ENCODE measurements at places on chromosomes 6 and 20.

DNA sequence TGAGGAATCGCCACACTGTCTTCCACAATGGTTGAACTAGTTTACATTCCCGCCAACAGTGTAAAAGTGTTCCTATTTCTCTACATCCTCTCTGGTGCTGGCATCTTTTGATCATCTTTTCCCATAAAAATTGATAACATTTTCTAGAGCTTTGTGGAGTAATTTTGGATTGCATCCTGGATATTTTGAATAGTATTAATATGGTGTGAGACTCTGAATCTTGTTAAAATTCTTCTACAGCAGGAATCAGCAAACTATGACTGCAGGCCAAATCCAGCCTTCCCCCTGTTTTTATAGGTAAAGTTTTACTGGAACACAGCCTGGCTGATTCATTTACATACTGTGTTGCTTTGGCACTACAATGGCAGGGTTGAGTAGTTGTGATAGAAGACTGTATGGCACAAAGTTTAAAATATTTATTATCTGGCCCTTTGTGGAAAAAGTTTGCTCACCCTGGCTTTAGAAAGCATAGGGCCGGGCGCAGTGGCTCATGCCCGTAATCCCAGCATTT lies 15.0 kb upstream of the RNF8 start:
- no peak for DNase-seq

DNA sequence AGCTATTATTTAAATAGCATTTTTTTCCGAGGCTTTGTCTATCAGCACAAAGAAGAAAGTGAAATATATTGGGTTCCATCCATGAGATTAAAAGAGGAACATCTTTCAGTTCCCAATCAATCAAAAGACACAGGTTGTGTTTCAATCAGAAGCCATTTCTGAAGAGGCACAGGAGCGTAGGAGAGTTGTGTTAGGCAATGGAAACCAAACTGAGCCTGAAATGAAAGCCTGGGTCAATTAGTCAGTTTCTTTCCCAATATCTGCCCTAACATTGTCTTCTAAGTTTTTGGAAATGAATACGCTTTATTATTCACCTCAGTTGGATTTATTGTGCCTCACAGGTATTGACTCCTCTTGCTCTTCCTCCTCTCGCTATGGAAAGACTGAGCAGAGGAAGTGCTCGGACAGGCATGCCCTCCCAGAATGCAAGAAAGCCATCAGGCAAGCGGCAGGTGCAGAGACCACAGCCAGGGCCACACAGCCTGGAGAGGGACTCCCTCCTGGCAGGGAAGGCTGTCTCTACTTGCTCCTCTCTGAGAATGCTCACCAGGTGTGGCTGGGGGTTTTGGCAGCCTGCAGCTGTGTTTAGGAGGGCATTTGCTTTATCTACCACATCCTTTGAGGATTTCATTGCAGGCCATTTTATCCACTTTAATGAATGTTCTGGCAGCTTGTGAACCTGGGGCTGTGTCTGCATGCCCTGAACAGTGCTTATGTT lies 100.8 kb upstream of the NEDD9 start:
- DNase-seq, result no peak

DNA sequence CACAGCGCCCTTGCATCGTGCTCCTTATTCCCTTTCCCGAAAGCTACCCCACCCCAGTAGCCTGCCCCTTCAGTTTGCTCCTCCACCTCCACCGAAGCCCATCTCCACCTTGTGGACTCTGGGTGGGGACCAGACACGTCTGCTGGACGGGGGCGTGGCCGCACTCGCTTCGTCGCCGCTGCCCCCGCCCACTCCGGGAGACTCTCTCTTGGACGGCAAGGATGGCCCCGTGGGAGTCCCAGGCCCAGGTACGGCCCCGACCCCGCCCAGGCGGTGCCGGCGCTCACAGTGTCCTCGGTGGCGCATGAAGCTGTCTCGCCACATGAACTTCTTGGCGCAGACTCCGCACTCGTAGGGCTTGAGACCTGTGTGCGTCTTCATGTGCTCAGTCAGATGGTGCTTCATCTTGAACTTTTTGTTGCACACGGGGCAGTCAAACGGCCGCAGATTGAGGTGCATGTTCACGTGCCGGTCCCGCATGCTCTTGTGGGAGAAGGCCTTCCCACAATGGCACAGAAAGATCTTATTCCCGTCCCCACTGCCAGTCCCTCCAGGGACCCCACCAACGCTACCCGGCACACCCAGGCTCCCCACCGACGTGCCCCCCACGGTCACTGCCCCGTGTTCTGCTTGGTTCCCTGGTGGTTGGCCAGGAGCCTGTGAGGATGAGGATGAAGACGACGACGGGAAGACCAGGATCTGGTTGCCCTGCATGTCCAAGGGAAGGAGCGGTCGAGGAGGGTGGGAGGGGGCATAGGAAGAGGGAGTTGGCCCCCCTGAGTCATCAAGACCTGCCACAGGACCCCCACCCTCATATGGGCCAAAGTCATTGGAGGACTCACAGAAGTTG lies 1.3 kb upstream of the TAPBP start:
- DNase-seq, result no peak

DNA sequence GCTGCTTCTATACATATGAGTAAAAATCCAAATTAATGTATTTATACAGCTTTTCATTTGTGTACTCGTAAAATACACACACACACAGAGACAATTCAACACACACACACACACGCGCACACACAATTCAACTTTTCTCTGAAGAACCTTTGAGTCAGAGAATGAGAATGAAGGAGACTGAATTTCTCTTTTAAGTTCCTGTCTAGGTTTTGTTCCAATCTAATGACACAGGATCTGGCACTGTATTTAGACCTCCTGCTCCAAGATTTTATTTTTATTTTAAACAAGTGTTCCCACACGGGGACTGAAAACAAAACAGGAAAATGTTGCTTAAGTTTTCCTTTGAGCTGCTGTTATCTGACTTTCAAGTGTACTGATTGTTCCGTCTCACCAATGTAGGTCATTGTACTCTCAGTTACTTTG lies 250.8 kb downstream of the LAMA2 start:
- no peak for DNase-seq

GRCh38 chr20:64005394-64005793 lies 24.5 kb downstream of the PRPF6 start:
- DNase-seq, result no peak

GRCh38 chr20:44041001-44041400 lies 126.3 kb downstream of the TOX2 start:
- DNase-seq, result no peak

- no peak for DNase-seq
Measured at GRCh38 chr6:49933526-49933925, 30.4 kb downstream of the DEFB114 start.

GRCh38 chr6:26473758-26474438 lies 16.1 kb downstream of the BTN2A1 start:
- DNase-seq, result peak; percentile 83

- no peak for DNase-seq
Measured at GRCh38 chr6:169668203-169668847, 33.5 kb downstream of the WDR27 start.

- DNase-seq, result no peak
Measured at GRCh38 chr6:30754631-30755030, 10.3 kb upstream of the IER3 start.

DNA sequence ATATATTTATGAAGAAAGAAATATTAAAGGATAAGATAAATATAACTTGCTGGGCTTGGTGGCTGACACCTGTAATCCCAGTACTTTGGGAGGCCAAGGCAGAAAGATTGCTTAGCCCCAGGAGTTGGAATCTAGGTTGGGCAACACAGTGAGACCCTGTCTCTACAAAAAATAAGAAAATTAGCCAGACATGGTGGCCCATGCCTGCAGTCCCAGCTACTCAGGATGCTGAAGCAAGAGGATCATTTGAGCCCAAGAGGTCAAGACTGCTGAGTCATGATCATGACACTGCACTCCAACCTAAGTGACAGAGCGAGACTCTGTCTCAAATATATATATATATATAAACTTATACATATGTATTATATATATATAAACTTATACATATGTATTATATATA lies 164.0 kb downstream of the MRPL14 start:
- no peak for DNase-seq

GRCh38 chr6:38436726-38437465 lies 202.8 kb downstream of the BTBD9 start:
- no peak for DNase-seq

GRCh38 chr6:107689951-107690642 lies 134.0 kb downstream of the SCML4 start:
- no peak for DNase-seq

DNA sequence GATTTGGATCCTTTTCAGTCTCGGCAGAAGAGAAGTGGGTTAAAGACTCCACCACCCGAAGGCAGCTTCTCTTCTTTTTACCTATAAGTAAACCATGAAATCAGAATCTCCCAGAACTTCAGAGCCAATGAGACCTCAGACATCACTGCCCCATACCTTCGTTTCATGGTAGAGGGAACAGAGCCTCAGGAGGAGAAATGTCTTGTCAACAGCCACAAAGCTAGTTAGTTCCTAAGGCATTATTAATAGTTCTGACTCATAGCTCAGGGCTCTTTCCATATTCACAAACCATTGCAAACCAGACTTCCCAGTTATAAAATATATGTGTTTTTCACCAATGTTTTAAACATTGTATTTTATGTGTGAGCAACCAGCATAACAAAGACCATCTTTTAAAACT lies 118.7 kb upstream of the RIPOR2 start:
- no peak for DNase-seq

GRCh38 chr20:53847837-53848170 lies 222.6 kb downstream of the BCAS1 start:
- DNase-seq, result no peak

DNA sequence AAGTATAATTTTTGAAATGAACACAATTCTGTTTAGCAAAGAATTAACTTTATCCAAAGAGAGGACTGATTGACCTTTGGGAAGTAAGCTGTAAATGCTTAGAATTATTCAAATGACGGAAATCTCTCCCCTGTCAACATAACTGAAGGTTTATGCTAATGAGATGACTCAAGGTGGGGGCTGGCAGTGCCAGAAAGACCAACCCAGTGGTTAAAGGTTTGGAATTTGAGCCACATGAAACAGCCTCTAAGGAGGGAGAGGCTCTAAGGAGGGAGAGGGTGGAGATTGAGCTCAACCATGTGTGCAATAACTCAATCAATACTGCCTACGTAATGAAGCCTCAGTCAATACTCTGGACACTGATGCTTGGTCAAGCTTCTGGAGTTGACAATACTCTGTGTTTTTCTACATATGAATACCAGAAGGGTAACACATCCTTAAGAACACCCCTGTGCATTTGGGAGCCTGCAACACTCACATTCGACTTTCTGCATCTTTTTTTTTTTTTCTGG lies 123.4 kb upstream of the TENT5A start:
- no peak for DNase-seq

DNA sequence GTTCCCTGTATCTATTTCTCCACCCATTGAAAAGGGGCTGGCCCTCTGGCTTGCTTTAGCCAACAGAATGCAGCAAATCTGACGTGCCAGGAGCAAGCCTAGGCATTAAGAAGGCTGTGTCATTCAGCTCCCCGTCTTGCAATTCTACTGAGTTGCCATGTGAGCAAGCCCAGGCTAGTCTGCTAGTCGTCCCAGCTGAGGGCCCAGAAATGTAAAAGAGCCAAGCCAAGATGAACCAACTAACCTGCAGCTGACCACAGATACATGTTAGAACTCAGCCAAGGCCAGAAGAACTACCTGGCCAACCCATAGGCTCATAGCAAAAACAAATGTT lies 30.1 kb downstream of the PREP start:
- DNase-seq, result no peak

DNA sequence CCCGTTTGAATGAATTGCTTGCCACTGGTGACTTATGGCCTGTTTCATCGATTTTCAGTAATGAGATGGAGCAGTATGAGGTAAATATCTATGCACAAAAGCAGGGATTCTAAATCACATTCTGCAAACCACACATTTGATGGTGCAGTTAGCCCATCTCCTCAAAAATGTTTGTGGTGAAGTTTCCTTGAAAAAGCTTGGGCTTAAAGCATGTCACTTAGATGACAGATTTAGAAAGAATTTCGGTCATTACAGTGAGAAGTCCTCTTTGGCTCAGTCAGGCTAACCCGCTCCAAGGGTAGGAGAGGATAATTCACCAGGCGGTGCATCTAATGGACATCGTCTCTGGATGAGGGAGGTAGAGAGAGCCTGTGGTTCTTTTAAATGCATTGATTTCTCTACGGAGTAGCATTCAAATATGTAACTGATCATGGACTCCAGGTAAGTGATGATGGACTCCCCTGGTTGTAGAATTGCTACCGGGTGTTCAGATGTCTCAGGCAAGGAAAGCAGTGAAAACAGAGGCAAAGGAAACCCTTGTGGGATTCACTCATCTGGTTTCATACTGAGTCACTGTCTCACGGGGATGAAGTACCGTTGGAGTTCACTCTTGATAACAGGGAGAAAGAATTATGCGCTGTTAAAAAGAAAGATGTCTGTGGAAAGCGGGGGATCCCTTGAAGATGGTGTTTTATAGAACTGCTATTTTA lies 65.3 kb downstream of the AIG1 start:
- no peak for DNase-seq

DNA sequence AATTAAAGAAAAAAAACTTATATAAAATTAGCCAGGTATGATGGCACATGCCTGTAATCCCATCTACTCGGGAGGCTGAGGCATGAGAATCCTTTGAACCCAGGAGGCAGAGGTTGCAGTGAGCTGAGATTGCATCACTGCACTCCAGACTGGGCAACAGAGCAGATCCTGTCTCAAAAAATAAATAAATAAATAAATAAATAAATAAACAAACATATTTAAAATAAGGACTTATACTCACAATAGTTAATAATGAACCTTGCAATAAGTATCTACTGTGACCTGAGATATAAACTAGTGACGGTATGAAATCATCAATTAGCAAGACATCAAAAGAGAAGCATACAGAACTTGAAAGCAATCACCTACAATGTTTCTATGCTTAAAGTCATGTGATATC lies 548.4 kb upstream of the JARID2 start:
- no peak for DNase-seq

- DNase-seq, result no peak
Measured at GRCh38 chr6:148317739-148318138, 24.9 kb upstream of the SASH1 start.

GRCh38 chr6:81562169-81562568 lies 190.3 kb downstream of the TENT5A start:
- DNase-seq, result no peak

DNA sequence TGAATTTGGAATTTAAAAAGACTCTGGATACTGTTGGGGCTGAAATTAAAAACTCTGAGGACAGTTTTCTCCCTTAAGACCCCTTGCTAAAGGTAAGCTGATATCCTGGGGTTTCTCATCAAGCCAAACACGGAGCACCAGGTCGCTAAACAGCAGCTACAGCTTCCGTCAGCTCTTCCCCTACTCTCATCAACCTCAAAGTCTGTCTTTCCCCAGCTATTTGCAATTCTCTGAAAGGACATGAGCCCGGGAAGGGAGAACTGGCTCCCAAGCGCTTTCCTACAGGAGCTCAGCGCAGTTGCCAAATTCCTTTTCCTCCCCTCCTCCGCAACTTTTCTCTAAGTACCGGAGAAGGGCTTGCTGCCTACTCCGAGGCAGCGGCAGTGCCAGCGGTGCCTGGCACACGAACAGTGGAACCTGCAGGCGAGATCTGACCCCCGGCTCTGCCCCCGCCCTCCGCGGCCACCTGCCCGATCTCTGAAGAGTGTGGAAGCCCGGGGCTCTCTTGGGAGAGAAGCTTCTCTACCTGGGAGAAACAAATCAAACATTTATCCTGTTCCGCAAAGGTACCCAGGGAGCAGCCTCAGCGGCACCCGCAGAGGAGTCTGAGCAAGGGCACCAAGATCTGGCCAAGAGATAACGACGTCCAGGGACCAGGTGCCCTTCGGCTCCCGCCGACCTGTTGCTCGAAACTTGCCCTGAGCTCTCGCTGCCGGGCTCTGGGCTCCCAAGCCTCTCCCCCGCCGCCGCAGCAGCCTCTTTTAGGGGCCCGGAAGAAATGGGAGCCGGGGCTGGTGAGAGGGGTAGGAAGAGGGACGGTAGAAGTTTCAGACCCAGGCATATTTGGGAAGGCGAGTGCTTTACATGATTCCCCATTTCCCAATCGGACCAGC lies 2.2 kb downstream of the CBLN4 start:
- DNase-seq, result no peak

Data from CD4-positive, alpha-beta T cell treated with Interleukin-6 for 4 hours (primary cell).